HS-27A (cell line): ENCODE measurements at places on chromosomes 3 and 15.

- no peak for DNase-seq
Observed at GRCh38 chr3:72820415-72820814, 27.8 kb downstream of the SHQ1 start.

DNA sequence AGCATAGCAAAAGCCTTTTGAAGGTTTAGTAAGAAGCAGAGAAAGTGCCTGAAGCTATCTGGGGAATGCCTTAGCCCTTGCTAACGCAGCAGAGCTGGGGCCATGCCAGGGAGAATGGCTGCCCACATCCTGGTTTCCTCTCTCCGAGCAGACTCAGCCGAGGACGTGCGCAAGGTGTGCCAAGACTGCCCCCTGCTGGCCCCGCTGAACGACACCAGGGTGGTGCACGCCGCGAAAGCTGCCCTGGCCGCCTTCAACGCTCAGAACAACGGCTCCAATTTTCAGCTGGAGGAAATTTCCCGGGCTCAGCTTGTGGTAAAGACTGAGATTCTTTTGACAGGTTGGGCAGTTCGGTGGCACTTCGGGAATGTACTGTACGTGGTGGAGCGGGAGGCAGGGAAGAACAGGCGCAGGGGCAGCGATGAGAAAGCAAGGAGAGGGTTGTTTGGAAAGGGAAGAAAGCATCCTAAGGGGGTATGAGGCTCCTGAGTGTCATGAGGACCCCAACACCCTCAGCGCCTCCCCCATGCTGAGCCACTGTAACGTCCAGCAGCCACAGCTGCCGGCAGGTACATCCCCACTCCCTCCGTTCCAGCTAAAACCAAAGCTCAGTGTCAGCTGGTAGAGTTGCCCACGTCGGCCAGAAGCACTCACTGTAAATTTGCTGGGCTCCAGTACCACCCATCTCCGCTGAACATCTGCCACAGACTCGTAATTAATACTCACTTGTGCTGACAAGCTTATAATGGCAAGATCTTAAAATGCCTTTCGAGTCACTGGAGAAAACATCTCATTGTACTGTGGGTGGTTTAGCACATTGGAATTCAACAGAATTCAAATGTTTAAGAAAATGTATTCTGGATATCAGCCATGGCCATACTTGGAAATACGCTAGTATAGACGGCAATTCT is 4.4 kb downstream of the AHSG start:
- DNase-seq, result peak; percentile 68

GRCh38 chr3:169940470-169941181 is 26.0 kb upstream of the SEC62 start:
- DNase-seq, result no peak

- DNase-seq, result peak; percentile 71
Observed at GRCh38 chr3:55486101-55486856, 827 bp downstream of the WNT5A start.

DNA sequence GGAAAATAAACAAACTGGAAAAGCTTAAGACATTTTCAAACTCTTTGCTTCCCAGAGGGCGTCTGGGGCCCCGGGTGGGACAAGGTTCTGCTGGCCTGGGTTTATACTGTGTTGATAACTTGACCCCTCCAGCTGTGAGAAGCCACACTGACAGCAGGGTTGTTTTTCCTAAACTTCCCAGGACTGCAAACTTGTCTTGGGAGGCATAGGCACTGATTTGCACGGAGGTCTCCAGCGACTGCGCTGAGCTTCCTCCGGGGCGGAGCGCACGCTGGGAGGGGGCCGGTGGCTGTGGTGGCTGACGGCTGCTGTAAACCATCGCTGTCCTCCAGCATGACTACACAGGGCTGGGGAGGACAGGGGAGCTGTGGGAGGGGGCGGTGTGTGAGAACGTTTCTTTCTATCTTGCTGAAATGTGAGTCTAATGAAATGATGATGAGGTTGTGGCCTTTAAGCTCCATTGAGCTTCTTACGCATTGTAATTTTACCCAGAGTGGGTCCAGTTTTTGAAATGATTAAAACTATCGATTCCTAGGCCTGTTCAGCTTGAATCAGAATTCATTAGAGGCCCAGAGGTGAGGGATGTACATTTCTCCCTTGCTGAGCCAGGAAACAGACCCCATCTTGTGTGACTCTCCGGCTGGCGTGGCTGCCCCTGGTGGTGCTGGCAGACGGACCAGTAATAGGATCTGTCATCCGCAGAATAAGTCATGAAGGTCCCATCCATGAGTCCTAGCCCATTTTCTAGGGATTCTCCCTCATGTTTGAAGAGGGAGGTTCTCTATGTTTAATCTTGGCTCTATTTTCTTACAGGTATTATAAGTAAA is 40.5 kb upstream of the VPS8 start:
- no peak for DNase-seq

- DNase-seq, result no peak
Observed at GRCh38 chr3:76310667-76311066, 525.3 kb upstream of the ZNF717 start.

GRCh38 chr3:14804835-14805780 is 13.7 kb upstream of the FGD5 start:
- DNase-seq, result no peak

- peak; percentile 24 for DNase-seq
Observed at GRCh38 chr3:10950476-10951294, 41.9 kb upstream of the SLC6A1 start.

DNA sequence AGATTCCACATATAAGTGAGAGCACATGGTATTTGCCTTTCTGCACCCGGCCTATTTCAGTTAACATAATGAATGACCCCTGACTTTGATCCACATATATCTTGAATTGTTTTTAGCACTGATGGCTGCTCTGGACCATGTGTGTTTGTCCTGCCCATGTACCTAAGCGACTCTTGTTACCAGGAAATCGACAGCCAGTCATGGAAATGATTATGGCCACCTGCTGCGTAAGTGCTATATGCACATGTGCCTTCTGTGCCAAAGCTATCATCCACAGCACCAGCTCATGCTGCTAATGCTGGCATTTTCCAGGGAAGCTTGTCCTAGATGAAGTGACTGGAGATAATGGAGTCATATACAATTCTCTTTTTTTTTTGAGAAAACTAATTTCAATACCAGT is 103.7 kb downstream of the PEX5L start:
- DNase-seq, result no peak

DNA sequence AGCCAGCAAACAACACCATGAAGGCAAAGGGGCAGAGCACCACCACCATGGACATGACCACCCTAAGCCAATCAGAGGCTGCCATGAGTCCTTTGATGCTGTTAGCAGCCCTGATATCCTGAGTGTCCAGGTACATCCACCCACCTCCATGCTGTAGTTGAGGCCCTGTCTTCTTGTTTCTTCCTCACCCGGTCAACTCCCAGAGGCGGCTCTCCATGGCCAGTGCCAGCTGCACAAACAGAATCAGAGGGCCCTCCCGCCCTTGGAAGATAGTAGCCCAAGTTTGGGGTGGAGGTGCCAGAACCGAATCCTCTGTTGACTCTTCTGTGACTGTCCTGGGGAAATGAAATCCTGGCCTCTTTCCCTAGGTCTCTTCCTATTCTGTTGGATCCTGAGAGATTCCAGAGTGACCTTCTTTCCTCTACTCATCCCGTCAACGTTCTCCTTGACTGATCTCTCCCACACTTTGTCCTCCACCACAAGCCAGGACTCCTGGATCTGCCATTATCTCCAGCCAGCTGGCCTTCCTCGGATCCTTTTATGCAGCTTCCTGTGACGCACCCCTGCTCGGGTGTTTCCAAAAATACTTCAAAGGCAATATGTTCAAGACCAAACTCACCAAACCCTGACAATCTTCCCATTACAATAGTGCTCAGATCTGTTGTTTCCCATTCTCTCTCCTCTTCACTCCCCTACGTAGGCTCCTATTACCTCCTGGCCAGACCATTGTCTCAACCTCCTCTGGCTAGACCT is 45.4 kb upstream of the DLG1 start:
- DNase-seq, result no peak
